A549 treated with DMSO at 1 μM for 4 hours (cell line): ENCODE measurements at places on chromosomes 1 and 21. TPM values are rescaled to one million over a fixed set of nuclear protein-coding genes. Genes with fewer than 3 reads are reported as not detected.

FAM167B gene
- total RNA-seq, result 0.63 to 0.89 TPM (median 0.72 TPM) in 5 replicates

NBPF10 gene
- total RNA-seq, result 0.55 to 0.76 TPM (median 0.61 TPM) in 5 replicates

ATAD3C gene
- not detected in 5 replicates for total RNA-seq

TMEM200B gene
- total RNA-seq, result 0.06 to 0.10 TPM (median 0.09 TPM) in 4 of 5 replicates, not detected in the other

RGS1 gene
- total RNA-seq, result not detected in 5 replicates
